ENCODE measurements at places on chromosomes 3 and 15. TPM values are rescaled to one million over a fixed set of nuclear protein-coding genes. Genes with fewer than 3 reads are reported as not detected.

DNA sequence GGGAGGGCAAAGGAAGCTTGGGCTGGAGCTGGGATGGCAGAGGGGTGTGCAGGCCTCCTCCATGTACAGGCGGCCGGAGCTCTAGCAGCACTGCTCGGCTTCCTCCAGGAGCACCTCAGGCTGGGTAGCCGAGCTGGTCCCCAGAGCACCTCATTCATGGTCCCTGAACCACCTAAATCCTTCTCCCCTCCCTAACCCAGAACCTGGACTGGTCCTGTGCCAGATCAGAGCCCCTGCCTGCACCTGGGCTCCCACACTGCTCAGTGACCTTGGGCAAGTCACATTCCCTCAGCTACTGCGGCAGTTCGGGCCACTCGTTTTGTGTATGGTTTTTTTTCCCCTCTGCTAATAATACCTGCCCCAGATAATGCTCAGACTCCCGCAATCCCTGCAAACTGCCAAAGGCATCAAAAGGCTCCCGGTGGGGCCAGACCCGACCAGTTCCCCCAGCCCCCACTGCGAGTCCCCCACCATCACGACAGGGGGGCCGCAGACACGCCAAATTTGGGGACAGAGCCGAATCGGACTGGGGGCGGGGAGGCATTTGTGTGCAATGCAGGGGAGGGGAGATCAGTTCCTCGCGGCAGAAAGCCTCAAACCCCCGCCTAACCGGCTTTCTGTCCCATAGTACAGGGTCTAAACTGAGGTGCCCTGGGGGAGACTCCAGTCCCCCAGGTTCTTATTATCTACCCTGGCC is 1.3 kb downstream of the SEMA7A start:
- DNase-seq, result no peak
- no peaks in the 10 kb centered on the region for H3K36me3 ChIP-seq
- H3K4me1 ChIP-seq, result peaks cover 9% of the 10 kb centered on the region

The C2CD4A gene
- total RNA-seq, result 0.13 TPM

DNA sequence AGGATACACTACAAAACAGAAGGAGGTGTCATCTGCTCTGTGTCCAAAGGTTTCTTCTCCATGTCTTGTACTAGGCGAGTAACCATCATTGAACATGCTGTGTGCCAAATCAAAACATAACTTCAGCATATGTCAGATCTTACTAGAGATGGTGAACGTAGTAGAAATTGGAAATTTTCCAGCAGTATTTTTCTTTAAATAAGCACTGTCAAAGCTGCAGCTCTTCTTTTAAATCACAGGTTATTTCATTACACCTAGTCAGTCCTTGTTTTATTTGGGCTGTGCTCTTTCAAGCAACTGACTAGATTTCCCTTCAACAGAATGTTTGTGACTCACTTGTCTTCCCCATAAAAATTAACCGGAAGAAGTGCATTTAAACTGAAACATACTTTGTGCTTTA is 46.5 kb downstream of the MSL2 start:
- no peaks in the 10 kb centered on the region for H3K27me3 ChIP-seq
- peaks cover 1% of the 10 kb centered on the region for H3K4me1 ChIP-seq
- DNase-seq, result no peak
- H3K4me3 ChIP-seq, result no peak overlapping the region
- H3K27ac ChIP-seq, result no peak overlapping the region
- H3K36me3 ChIP-seq, result no peaks in the 10 kb centered on the region

- H3K4me1 ChIP-seq, result no peaks in the 10 kb centered on the region
- DNase-seq, result no peak
Observed at GRCh38 chr3:74271541-74271940, 342.9 kb downstream of the CNTN3 start.

Data from ovary (tissue), 10 donors.